ACHN (cell line): ENCODE measurements at places on chromosomes 2 and 18.
A peak's percentile ranks its signal among the peaks of the same experiment; 100 is the strongest.

DNA sequence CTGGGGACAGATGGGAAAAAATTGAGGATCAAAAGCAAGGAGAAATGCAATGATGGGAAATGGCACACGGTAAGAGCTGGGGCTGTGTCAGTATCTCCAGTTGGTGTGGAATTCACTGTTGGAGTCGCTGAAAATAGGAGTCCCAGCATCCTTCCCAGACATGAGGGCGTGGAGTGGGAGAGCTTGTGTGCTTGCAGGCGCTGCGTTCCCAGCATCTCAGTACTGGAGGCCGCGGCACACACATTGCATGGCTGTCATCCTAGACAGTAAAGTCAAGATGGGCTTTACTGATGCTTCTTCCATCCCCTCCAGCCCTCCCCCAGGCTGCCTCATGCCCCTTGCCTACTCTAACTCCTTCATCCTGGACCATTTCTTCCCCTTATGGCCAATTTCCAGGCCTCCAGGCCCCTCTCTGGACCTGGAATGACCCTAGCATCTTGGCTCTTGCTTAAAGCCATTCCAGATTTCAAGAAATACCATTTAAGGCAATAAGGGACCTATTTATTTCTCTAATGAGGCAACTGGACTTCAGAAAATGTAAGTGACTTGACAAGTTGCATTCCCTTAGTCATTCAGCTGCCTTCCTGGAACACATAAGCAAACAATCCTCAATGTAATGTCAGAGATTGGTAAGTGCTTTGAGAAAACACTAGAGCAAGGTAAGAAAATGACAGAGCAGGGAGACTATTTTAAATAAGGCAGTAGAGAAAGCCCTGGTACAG is 70.5 kb upstream of the TTC39C start:
- DNase-seq: no peak

- DNase-seq: no peak
Measured at GRCh38 chr2:228559774-228560415, 378.4 kb upstream of the SPHKAP start.

GRCh38 chr18:34933909-34934661 is 107.1 kb upstream of the MAPRE2 start:
- no peak for DNase-seq

- DNase-seq: peak; percentile 42
Measured at GRCh38 chr2:233247744-233248143, 3.7 kb upstream of the ATG16L1 start.

GRCh38 chr2:70005216-70005615 is 43.8 kb upstream of the ASPRV1 start:
- no peak for DNase-seq

DNA sequence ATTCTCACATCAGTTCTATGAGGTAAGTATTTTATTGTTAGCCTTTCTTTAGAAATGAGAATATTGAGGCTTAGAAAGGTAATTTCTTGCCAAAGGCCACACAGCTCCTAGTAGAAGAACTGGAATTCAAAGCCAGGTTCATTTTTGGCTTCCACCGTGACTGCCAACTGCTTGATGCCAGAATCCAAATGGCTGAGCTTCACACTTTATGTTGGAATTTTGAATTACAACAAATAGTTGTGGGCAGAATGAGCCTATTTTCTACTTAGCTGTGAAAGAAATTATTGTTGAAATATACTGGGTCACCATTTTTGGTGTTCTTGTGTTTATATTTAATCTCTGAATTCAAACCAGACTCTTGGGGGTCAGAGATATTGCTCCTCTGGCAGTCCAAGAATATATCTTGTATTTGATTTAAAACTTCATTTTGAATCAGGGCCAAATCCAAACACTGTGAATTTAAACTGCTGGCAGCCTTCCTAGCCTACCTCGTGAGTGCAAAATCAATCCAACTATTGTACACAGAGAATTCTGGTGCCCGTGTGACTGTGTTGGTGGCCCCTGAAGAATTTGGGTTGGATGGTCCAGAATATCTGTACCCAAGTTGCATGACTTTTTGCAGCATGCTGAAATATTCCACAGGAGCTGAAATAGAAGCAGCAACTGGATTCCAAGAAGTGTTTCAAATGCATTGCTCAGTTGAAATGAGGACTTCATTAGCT is 35.6 kb upstream of the LPIN1 start:
- no peak for DNase-seq

GRCh38 chr18:36294031-36294430 is 3.5 kb upstream of the FHOD3 start:
- DNase-seq: no peak

- DNase-seq: no peak
Measured at GRCh38 chr2:136134126-136134525, 16.2 kb upstream of the CXCR4 start.

- no peak for DNase-seq
Measured at GRCh38 chr2:67210430-67210829, 186.7 kb upstream of the ETAA1 start.

GRCh38 chr18:48080546-48080945 is 150.1 kb upstream of the SMAD2 start:
- no peak for DNase-seq

GRCh38 chr2:9077691-9078090 is 74.2 kb upstream of the MBOAT2 start:
- no peak for DNase-seq

- peak; percentile 93 for DNase-seq
Measured at GRCh38 chr2:29921560-29921915, at the start of gene ALK. TSS of gene ALK (minus strand) at chr2:29921586. CDS start at chr2:29920659, 927 bp downstream.

- DNase-seq: no peak
Measured at GRCh38 chr2:184444623-184445223, 153.6 kb upstream of the ZNF804A start.

DNA sequence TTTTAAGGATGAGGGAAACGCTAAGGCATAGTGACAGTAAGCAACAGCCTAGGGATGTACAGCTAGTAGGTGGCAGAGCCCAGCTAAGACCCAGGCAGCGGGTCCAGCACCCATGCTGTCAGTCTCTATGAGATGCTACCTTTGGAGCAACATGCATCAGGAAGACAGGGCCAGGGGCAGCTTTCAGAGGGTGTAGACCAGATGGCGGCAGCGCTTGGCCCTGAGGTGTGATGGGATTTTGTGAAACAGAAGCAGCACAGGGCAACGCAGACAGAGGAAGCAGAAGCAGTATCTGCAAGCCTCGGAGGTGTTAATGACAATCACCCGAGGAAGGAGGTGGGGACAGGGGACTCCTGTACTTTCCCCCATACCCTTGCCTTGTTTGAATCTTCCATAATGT is 43.2 kb downstream of the SDC1 start:
- DNase-seq: no peak

DNA sequence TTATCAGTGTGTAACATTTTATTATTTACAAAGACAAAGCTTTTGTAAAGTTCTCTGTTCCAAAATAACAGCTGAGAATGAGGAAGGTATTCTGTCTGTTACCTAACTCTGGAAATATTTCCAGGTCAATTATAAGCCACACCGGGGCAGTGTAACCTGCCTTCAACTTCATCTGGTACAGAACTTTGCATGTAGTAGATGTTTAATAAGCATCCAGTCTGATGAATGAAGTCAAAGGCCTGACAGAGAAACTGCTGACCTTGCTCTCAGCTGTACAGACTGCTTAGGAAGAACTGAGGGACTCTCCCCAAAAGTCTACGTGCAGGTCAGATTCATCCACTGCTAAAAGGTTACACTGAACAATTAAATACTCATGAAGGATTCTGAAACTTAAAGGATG is 43.3 kb downstream of the WDFY1 start:
- DNase-seq: peak; percentile 45

DNA sequence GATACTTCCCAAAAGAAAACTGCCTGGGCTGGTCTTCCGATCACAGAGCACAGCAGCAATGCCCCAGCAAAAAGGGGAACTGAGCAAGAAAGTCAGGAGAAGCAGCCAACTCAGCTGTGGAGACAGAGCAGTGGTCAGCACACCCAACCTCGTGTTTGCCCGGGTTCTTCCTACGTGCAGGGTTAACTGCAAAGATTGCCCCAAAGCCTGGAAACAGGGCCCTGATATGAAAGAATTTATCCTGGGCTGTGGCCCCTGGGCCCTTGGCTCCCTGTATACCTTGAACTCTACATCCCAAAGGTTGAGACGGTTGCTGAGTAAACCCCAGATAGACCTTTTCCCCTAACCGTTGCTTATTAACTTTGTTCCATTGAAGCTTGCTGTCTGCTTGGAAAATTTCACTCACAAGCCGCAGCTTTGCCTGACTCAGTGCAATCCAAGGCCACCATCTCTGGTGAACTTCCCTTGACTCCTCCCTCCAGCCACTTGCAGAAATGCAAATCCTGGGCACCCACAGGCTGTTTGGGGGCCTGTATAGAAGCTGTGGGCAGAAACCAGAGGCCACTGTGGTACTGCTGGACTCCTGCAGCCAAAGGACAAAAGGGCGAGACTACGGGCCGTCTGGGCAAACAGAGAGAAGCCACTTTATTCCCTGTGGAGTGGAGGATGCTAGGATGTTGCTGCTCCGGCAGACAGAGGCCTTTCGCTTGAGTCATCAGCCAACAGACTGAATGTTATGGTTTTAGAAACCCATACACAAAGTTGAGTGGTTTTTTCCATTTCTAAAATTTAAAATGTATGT is 18.2 kb downstream of the NRP2 start:
- peak; percentile 93 for DNase-seq

- no peak for DNase-seq
Measured at GRCh38 chr2:145626301-145626700, 1106.4 kb upstream of the ZEB2 start.

- no peak for DNase-seq
Measured at GRCh38 chr2:224909885-224910573, 132.2 kb downstream of the DOCK10 start.

- peak; percentile 29 for DNase-seq
Measured at GRCh38 chr2:134717286-134718022, 1.3 kb downstream of the TMEM163 start.

DNA sequence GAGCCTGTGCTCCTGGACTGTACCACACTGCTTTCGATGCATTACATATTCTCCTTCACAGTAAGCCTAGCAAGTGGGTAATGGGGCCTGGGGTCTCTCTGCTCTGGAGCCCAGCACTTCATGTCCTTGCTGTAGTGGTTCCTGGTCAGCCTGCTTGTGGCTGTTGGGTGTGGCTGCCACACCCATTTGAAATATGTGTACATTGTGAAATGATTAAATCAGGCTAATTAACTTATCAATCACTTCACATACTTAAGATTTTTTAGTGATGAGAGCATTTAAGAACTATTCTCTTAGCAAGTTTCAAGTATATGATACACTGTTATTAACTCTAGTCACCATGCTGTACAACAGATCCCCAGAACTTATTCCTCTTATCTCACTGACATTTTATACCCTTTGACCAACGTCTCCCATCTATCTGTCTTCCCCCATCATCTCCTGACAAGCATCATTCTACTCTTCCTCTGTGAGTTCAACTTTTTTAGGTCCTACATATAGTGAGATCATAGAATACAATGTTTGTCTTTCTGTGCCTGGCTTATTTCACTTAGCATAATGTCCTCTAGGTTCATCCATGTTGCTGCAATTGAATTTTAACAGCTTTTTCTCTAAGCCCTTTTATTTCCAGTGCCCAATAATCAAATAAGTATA is 92.1 kb downstream of the LYPD6 start:
- no peak for DNase-seq

DNA sequence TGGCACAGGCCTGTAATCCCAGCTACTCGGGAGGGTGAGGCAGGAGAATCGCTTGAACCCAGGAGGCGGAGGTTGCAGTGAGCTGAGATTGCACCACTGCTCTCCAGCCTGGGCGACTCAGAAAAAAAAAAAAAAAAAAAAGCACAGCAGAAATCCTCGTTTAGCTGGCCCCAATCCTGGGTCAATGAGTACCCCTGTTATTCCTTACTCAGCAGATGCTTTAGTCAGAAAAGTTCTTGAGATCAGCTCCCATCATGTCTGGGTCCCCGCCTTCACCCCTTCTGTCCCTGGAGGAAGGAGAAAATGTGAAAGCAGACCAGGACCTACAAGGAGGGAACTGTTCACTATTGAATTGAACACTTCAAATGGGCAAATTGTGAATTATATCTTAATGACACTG is 16.4 kb upstream of the KCNG3 start:
- DNase-seq: no peak

- DNase-seq: no peak
Measured at GRCh38 chr2:69241093-69241492, 145.9 kb downstream of the GFPT1 start.

GRCh38 chr2:207045531-207045930 is 106.2 kb downstream of the CPO start:
- no peak for DNase-seq

DNA sequence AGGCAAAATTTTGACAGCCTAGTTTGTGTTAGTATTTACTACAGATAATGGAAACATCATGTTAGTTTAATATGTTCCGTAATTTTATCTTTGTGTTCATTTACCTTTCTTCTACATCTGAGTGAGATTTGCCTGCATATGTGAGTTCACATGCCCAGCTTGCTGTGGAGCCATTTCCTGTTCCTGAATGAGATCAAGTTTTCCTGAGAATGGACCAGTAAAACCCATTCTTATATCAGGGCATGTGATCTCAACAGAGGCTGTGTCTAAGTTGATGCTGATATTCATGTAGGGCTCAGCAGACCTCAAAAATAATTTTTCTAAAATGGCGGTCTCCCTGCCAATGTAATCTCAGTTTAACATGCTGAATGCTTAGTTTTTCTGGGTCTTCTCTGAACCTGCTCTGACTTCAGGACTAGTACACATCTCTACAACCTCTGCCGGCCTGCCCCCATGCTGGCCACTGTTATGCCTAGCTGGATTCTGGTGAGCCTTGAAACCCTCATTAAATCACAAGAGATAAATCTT is 1.0 kb downstream of the IL1A start:
- no peak for DNase-seq

DNA sequence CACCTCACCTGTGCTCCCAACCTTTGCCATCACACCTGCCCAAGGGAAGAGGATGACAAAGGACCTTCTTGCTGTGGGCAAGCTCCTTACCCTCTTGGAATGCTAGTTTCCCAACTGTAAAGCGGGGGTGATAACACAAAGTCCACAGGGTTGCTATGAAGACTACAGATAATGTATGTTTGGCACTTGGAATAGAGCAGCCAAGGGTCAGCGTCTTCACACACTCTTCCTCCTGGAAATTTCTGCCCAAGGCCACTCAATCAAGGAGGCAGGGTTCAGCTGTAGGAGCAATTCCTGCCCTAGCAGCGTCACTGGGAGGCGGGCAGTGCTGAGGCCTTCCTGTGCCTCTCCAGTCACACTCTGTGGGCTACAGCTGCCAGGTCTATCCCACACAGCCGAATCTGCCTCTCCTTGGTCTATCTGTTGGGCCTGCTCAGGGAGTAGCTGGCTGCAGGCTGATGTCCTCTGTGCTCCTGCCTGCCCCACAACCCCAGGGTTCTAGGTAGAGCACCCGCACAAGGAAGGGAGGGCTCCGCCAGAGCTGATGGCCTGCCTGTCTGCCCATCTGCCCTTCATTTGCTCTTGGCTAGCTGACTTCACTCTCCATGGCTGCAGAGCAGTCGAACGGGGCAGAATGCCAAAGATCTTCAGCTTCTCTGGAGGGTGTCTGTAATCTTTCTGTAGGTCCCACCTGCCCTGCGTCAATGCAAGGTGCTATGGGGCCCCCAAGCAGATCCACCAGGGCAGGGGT is 91.9 kb downstream of the MRO start:
- no peak for DNase-seq

- DNase-seq: no peak
Measured at GRCh38 chr2:150424406-150424805, 63.1 kb downstream of the RND3 start.
